ENCODE measurements at places on chromosomes 4 and X.

DNA sequence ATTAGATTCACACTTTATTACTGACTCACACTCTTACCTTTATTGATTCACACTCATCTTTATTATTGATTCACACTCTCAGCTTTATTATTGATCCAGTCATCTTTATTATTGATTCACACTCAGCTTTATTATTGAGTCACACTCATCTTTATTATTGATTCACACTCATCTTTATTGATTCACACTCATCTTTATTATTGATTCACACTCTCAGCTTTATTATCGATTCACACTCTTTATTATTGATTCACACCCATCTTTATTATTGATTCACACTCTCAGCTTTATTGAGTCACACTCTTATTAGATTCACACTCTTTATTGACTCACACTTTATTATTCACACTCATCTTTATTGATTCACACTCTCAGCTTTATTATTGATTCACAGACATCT, 31.3 kb downstream of the HTRA3 start:
- no peak for DNase-seq

DNA sequence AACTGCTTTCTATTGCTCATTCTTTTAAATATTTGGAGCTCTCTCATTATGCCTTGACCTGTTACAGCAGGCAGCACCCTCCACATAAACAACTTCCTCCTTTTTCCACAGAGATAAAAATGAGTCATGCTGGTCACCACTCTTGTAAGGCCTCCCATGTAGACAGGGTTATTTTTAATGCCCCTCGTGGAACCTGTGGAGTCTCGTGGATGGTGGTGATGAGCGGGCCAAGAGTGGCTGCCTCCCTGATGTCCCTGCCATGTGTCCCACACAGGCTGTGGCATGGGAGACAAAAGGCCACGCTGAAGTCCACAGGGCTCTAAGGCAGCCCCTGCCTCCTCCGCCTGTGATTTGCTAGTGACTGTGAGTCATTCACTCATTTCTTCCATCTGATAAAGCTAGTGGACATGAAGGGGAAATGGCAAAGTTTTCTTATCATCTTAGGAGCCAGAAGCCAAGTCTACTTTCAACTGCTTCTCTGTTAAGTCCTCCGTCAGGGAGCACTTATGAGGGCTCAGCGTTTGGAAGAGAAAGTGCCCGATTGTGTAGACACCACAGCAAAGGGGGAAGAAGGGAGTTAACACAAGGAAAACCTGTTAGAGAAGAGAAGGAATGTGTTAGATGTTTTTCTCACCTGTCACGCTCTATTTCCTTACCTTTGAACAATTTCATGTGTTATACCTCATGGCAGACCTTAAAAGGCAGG, 121.6 kb upstream of the FAT1 start:
- no peak for DNase-seq

- no peak for DNase-seq
These were observed 88.6 kb downstream of the APBB2 start for GRCh38 chr4:41125558-41126311.

DNA sequence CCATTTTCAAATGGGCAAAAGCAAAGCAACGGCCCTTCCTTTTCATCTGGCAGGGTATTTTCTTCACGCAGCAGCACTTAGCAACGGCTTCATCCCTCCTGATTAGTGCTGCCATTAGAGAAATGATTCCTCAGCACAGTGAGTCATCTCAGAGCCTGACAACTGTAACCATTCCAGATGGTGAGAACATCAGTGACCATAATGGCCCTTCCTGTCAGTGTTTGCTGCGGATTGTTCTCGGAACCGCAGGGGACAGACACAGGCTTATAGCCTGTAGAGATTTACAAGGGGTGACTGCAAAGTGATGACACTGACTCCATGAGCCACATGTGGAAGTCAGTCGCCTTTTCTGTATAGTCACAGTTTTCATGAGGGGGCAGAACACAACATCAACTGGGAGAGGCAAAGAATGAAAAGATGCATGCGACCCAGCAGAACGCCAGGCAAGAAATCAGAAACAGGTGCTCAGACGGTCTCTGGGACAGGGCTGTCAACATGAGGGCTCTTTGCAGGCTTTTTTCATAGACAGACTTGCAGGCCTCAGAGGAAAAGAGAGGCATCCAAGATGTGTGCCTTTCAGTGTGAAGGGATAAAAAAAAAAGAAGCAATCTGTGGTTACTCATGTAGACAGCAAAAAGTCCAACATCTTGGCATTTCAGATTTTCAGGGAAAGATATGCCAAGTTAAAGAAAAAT, 69.9 kb upstream of the FBXW7 start:
- DNase-seq = no peak

DNA sequence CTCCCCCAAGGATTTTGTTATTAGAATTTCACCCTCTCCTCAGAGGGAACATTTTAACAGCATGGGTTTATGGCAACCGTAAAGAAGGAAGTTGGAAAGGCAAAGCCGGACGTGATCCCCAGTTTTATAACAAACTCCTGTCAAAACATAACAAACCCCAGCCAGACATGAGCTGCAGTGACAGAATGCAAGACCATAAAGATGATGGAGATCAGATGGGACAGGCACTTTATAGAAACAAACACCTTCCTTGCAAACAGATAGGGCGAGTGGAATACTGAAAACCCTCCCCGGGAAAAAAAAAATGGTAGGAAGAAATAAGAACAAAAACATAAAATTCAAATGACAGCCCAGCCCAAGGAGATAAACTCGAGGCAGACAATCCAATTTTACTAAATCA, 281.4 kb downstream of the LDB2 start:
- DNase-seq = no peak

DNA sequence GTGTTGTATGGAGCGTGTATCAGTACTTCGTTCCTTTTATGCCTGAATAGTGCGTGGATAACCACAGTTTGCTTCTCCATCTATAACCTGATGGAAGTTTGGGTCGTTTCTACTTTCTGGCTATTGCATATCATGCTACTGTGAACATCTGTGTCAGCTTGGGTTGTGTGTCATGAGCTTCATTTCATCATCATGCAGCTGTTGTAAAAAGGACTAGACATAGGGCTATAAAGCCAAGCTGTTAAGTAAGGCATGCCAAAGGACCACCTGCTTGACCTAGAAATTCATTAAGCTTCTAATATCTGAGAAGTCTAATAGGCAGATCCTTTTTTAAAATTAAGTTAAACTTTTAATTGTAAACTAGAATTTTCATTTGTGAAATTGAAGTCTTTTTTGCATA, 18.4 kb downstream of the SMS start:
- no peak for DNase-seq

- DNase-seq = no peak
These were observed 28.2 kb downstream of the ODAPH start for GRCh38 chr4:75584067-75584466.

DNA sequence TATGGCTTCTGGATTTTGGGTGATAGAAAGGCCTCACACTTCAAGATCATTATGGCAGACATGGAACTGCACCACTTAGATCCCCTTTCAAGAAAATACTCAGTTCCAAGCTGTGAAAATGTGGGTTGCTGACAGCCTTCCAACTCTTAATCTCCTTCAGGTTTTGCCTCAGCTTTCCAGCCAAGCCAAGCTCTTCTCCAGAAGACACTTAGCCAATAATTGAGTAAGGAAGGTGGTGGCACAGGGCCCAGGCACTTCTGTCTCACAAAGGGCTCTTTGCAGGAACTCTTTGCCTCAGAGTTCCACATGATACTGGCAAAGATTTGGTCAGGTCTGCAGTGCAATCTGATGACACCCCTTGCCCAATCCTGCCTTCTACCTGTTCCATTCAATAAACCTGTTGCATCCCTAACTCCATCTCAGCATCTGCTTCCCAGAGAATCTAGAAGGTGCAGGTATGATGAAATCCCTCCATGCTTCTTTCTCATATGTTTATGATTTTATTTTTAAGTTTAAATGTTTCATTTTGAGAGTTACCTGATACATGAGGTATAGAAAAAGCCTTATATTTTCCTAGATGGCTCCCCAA, 30.6 kb downstream of the ANXA5 start:
- no peak for DNase-seq

DNA sequence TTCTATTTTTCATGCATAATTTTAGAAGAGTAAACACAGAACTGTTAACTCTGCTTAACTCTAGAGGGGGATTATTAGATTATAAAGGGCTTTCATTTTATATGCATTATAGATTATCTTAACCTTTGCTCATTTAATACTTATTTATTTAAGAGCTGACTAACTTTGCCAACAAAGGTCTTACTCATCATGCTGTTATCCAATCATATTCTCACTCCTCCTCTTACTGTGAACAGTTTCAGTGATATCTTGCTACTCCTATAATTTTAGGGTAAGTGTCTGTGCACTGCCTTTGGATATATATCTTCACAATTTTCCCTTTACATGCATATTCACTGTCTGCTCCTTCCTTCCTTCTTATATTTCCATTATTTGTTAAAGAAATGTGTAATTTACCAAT, 1814.9 kb downstream of the STIM2 start:
- DNase-seq = no peak

GRCh38 chrX:71667328-71668247, at the start of gene LOC101059915:
LOC101059915 (plus strand) TSS chrX:71667546.
- DNase-seq = no peak

DNA sequence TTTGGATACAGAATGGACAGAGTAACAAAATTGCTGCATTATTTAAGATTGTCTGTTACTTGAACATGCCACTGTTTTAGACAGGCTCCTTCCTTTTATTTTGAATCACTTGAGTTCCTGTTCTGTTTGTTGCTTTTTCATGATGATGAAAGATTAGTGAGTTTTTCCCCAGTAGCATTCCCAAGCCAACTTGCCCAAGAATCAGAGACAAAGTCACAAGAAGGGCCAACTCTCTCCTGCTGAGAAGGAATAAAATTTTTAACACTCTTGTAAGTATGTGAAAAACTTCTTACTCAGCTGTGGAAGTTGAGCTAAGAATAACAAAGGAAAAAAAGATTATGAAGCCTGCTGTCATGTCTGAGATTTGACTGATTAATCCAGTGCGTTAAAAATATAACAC, 104.2 kb downstream of the KLHL8 start:
- DNase-seq = no peak

GRCh38 chr4:156335721-156336120, 382.1 kb upstream of the CTSO start:
- no peak for DNase-seq

DNA sequence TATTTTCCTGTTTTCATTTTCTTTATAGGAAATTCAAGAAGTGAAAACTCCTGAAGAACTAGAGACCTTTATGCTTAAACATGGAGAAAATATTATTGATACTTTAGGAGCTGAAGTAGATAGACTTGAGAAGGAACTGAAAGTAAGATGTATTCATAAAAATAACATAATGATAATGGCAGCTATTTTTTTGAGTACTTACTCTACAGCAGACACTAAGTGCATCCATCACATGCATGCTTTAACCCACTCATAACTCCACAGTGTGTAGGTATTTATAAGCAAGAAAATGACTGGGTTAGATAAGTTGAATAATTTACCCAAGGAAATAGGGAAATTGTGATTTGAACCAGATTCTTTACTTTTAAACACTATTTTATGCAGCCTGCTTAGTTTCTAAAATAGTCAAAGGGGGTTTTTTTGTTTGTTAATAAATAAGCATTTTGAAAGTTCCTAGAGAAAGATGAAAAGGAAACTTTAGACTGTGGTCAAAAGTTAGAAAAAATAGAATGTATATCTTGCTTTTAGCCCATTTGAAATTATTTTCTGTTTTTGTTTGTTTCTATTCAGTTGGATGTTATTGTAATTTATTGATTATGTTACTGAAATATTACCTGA, 74.2 kb downstream of the BEND4 start:
- DNase-seq = no peak

GRCh38 chr4:118206627-118207026, 146.2 kb downstream of the PRSS12 start:
- DNase-seq = no peak

DNA sequence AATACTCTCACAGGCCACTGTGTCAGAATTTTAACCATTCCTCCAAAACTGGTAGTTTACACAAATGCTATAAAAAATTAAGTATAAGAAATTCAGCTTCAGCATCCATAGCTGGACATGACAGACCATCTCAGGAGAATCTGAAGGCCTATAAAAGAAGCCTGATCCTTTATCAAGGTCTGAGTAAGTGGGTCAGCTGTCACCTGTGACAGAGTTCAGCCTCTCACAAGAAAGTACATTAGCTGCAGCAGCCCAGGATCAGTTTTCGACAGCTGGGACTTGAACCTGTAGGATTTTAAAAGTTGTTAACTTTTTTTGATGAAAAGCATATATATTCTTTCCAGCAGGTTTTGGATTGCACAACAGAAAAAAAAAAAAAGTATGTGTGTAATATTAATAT, 60.7 kb downstream of the PPP3CA start:
- DNase-seq = no peak

DNA sequence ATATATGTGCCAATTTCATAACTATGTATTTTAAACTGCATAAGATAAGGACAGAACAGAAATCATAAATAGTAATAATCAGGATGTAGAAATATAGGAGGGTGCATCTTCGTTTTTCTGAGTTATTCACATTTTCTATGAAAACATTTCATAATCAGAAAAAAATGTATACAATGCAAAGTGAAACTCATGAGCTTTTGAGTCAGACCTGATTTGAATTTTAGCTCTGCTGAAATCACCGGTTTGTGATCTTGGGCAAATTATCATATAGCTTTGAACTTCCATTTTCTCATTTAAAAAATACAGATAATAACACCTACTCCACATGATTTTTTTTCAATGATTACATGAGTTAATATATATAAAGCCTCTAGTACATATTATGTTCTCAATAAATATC, 106.9 kb downstream of the KDR start:
- no peak for DNase-seq

GRCh38 chr4:13471400-13471799, 12.7 kb downstream of the RAB28 start:
- no peak for DNase-seq

- DNase-seq = no peak
These were observed 10.7 kb downstream of the SGMS2 start for GRCh38 chr4:107835406-107835805.

- DNase-seq = no peak
These were observed 339.5 kb downstream of the DHX15 start for GRCh38 chr4:24244663-24245490.

DNA sequence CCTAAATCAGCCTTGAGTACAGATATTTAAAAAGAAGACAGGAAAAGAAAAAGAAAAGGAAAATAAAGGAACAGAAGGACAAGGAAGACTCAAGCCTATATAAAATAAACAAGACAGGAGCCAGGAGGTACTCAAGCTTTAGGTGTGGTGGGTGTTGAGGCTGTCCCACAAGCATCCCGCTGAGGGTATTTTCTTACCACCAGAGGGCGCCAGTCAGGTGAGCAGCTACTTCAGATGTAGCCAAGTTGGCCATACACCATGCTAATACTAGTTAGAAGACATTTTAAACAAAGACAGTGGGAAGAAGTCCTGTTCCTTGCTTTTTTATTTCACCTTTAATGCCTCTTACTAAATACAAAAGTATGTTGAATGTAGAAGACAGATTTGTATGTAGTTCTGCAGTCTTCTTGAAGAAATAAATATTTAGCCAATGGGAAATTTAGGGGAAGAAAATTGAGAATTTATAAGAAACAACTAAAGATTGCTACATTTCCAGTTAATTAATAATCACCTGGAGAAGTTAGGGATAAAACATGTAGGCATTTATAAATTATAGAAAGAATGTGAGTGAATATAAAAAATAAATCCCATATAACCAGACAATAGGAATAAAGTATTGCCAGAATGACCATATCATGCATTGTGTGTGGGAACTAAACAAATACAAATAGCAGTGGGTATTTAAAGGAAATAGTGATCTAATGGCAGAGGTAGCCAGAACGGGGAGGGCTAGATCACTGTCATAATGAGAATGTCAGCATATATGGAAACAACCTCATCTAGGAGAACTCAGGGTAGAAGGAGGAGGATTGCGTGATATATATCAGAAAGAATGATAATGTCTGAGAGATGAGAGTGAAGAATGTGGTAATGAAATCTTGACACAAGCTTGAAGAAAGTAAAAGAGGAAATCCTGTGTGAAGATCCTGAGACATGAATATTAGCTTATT, 71.0 kb downstream of the MTHFD2L start:
- DNase-seq = peak; percentile 44
